NCI-H2107 (cell line): ENCODE measurements at places on chromosomes 2 and 18.
A peak's percentile ranks its signal among the peaks of the same experiment; 100 is the strongest.

GRCh38 chr2:59896499-59897245 is 656.8 kb downstream of the BCL11A start:
- DNase-seq = no peak

DNA sequence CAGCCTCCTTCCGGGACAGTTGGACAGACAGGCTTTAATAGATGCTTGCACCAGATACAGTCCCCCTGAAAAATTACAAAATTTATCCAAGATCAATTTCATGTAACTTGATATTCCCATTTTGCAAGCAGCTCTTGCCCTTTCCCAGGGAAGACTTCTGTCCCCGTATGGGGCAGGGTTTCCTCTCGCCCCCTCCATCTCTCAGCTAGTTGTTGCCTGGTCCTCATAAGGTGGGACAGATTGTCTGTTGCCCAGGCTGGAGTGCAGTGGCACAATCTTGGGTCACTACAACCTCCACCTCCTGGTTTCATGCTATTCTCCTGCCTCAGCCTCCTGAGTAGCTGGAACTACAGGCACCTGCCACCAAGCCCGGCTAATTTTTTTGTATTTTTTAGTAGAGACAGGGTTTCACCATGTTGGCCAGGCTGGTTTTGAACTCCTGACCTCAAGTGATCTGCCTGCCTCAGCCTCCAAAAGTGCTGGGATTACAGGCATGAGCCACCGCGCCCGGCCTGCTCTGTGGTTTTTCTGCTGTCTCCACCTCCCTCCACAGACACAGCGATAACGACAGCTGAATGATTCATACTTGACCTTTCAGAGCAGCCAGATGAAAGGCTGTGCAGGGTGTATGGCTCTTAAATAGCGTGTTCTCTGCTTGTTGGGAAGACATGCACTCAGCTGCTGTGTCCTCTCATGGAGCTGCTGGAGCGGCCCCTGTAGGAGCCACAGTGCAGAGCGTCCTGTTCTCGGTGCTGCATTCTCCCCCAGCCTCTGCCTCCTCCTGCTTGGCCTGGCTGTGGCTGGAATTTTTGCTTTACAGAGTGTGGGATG is 61.4 kb downstream of the TTC39C start:
- peak; percentile 39 for DNase-seq

GRCh38 chr2:178641498-178641897 is 161.2 kb downstream of the PLEKHA3 start:
- DNase-seq = no peak

DNA sequence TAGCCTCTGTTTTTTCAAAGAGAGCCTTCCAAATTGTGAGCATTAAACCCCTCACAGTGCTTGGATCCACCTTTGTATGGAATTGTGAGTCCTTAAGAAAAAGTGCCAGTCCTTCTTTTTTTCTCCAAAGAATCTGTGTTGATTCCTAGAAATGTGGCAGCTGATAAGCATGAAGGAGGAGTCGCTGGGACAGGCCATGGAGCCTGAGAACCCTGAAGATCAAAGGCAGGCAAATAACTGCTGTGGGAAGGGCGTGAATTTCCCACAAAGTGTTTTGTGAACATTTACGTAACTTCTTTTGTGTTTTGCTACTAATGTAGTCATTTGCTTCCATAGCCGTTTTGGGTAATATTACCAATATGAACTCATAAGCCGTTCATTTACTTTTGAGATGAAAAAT is 27.7 kb upstream of the CHMP1B start:
- no peak for DNase-seq

DNA sequence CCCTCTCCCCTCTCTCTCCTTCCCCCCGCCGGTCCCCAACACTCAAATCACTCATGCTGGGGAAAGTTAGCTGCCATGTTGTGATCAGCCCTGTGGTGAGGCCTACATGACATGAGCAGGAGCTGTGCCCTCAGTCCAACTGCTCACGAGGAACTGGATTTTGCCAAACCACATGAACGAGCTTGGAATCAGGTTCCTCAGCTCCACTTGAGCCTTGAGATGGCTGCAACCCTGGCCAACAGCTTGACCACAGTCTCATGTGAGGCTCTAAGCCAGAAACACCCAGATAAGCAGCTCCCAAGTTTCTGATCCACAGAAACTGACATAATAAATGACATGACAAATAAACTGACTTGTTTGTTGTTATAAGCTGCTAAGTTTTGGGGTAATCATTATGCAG is 38.4 kb downstream of the ARL4C start:
- DNase-seq = no peak

GRCh38 chr2:73402386-73403103 is 16.9 kb downstream of the ALMS1 start:
- no peak for DNase-seq
